ENCODE measurements at places on chromosomes 11 and 22. TPM values are rescaled to one million over a fixed set of nuclear protein-coding genes. Genes with fewer than 3 reads are reported as not detected.

DNA sequence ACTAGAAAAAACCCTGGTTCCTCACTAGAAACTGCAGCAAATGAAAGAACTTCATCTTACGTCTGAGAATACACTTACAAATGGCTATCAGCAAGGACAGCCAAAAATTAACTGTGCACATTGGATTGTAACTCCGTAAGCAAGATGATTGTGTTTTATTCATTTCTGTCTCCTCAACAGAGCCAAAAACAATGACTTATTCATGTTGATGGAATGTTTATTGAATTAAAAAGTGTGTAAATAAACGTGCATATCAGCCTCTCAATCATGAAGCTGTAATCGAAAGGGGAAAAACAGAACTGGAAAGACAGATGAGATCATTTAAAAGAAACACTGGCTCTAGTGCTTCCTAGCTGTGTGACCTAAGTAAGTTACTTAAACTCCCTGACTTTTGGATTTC, 307.5 kb upstream of the ZC3H12C start:
- DNase-seq, result no peak

DNA sequence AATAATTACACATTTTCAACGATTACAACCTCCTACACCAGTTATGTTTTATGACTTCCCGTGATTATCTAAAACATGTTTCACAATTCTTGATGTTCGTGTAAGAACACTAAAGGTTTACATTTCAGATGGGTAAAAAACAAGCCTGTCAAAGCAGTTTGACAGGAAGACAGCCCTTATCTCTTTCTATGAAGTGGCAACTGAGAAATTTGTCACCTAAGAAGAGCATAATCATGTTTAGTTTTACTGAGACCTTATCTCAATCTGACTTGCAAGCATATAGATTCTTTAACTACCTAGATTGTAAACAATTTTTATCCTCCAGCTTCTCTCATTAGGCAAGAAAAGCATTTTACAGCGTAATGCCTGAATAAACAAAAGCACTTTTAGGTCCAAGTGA, 218.4 kb upstream of the ZBED5 start:
- DNase-seq, result no peak

Gene FGF4
- total RNA-seq, result not detected

Gene PRG3
- not detected for total RNA-seq

Gene OR5P2
- total RNA-seq, result not detected

Data from activated CD4-positive, alpha-beta T cell treated with anti-CD3 and anti-CD28 coated beads, Interleukin-2, amount 10 ng/mL, durations not matched to agents 24 days and 14 days (primary cell).